ENCODE measurements at places on chromosomes 12 and 14. TPM values are rescaled to one million over a fixed set of nuclear protein-coding genes. Genes with fewer than 3 reads are reported as not detected.
A peak's percentile ranks its signal among the peaks of the same experiment; 100 is the strongest.

SLC38A4 gene
- total RNA-seq = not detected

DNA sequence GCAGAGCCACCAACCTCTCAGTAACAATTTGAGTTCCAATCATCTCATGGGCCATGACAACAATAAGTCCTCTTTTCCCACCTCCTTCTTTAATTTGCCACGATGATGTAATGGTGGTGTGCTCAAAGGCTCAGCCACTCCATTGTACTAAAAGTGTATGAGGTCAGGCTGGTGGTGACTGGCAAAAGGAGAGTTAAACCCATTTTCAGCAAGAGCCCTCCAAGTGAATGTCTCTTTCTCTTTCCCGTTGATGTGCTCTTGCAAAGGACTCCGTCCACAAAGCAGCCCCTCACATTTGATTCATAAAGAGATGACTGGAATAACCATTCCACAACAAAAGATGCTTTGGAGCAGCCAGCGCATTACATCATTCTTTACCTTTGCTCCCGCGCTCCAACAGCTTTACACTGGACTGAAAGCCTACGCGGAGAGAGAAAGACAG, 41.6 kb downstream of the DUSP16 start:
- no peak overlapping the region for H3K27ac ChIP-seq
- H3K36me3 ChIP-seq = peaks cover 48% of the 10 kb centered on the region
- no peaks in the 10 kb centered on the region for H3K27me3 ChIP-seq
- no peak overlapping the region for H3K4me3 ChIP-seq
- peaks cover 73% of the 10 kb centered on the region for H3K4me1 ChIP-seq

GRCh38 chr14:23168246-23168645, 15.2 kb downstream of the SLC7A8 start:
- no peak for DNase-seq
- peaks cover 8% of the 10 kb centered on the region for H3K27me3 ChIP-seq
- H3K27ac ChIP-seq = no peak overlapping the region

CMA1 gene
- not detected for total RNA-seq

- H3K36me3 ChIP-seq = no peaks in the 10 kb centered on the region
- H3K27me3 ChIP-seq = no peaks in the 10 kb centered on the region
- H3K4me3 ChIP-seq = no peak overlapping the region
Measured at GRCh38 chr12:47894068-47894467, 10.7 kb downstream of the VDR start.

FBLN5 gene
- total RNA-seq = 3.0 TPM

- no peak overlapping the region for H3K27ac ChIP-seq
- no peak for DNase-seq
- H3K4me3 ChIP-seq = no peak overlapping the region
- H3K4me1 ChIP-seq = no peaks in the 10 kb centered on the region
Measured at GRCh38 chr12:16482726-16483125, 123.2 kb downstream of the LMO3 start.

GRCh38 chr14:63387711-63388110, 69.0 kb upstream of the GPHB5 start:
- H3K4me1 ChIP-seq = no peaks in the 10 kb centered on the region
- peaks cover 62% of the 10 kb centered on the region for H3K36me3 ChIP-seq
- no peaks in the 10 kb centered on the region for H3K27me3 ChIP-seq
- no peak overlapping the region for H3K4me3 ChIP-seq
- no peak for DNase-seq
- H3K27ac ChIP-seq = no peak overlapping the region

DNA sequence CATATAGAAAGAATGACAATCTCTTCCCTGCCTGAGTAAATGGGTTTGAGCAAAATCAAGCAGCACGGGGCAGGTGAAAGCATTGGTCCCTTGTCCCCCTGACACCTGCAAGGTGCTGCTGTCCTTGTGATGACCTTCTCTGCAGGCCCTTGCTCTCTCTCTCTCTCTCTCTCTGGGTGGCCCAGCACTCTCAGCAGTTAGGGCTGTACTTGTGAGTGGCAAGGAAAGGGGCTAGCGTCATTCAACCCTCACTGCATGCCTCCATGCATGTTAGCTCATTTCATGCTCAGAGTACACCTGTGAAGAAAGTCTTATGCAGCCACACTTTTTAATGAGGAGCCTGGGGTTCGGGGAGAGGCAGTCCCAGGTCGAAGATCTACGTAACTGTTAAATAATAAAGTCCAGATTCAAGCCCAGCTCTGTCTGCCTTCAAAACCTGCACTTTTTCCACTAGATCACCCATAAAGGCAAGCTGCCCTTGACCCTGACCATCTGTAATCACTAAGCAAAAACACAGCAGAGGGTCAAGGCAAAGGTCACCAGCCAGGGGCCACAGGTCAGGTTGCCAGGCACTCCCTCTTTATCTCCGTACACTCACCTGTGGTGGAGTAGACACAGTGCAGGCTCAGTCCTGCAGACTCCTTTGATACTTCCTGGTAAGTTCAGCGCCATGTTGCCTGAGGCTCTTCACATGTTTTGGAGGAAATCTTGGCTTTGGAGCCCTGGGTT, 44.9 kb upstream of the CLMN start:
- peaks cover 5% of the 10 kb centered on the region for H3K27me3 ChIP-seq
- H3K4me3 ChIP-seq = no peak overlapping the region
- no peak overlapping the region for H3K27ac ChIP-seq
- H3K36me3 ChIP-seq = no peaks in the 10 kb centered on the region
- DNase-seq = no peak
- H3K4me1 ChIP-seq = no peaks in the 10 kb centered on the region

DNA sequence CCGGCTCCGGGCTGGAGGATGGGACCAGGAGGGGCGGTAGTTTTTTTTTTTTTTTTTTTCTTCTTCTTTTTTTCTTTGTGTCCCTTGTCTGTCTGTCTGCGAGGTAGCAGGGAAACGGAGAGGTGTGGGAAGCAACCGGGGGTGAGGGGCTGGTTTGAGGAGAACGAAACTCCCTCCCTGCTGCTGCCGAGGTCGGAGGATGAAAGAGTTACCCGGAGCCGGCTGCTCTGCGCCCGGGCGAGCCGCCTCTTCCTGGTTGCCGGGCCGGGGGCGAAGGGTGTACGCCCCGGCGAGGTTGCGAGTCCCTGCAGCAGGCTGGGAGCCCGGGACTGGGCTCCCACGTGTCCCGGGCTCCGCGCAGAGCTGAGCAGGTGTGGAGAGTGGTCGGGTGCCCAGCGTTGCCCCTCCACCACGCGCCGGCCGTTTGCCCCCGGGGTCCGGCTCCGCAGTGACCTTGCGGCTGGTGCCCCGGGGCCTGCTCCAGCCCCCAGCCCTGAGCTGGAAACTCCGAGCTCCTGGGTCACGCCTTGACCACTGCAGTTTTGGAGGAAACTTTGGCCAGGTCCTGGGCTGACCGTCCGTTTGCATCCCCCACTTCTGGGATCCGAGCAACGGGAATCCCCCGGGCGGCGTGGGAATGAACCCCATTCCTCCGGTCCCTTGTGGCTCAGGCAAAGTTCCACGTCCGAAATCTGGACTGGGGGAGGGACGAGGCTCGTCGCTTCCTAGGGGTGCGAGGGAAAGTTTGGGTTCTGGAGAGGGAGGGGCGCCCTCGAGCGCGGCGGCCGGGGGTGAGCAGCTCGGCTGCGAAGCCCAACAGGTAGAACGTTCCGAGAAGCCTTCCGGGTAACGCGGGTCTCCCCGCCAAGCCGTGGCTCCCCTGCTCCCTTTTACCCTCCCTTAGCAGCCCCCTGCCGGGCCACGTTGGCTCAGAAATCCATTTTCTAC, 1.3 kb downstream of the CHST11 start:
- peak overlapping the region; percentile 97 for H3K4me3 ChIP-seq
- DNase-seq = peak; percentile 68
- peak overlapping the region; percentile 88 for H3K27ac ChIP-seq

CDK17 gene
- total RNA-seq = 120 TPM

KRT4 gene
- not detected for total RNA-seq

UBC gene
- 2,012 TPM for total RNA-seq

GRCh38 chr12:132227118-132227517, 82.9 kb downstream of the NOC4L start:
- H3K27ac ChIP-seq = no peak overlapping the region
- peaks cover 10% of the 10 kb centered on the region for H3K4me1 ChIP-seq
- DNase-seq = no peak

MIPOL1 gene
- total RNA-seq = not detected

DNA sequence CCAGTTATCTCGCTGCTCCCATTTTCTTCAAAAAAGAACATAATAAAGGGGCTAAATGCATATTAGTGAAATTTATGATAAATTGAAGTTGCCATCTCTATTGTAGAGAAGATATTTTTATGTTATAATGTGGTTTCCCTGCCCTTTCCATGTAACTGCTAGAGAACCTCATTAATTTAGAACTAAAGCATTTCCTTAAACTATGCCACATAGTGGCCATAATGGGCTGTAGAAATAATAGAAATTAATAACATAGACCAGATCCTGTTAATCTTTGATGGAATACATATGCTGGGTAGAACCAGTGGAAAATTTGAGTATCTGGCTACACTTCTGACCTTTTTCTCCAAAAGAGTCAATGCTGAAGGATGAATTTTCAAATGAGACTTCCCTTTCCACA, 376.7 kb downstream of the PDZRN4 start:
- no peaks in the 10 kb centered on the region for H3K36me3 ChIP-seq
- no peak overlapping the region for H3K4me3 ChIP-seq
- no peak overlapping the region for H3K27ac ChIP-seq
- DNase-seq = no peak
- H3K4me1 ChIP-seq = no peaks in the 10 kb centered on the region
- no peaks in the 10 kb centered on the region for H3K27me3 ChIP-seq

AICDA gene
- not detected for total RNA-seq

NPAS3 gene
- not detected for total RNA-seq

NRIP2 gene
- not detected for total RNA-seq

All from CD4-positive, CD25-positive, alpha-beta regulatory T cell (primary cell).